ENCODE measurements at places on chromosomes 5 and 9.

DNA sequence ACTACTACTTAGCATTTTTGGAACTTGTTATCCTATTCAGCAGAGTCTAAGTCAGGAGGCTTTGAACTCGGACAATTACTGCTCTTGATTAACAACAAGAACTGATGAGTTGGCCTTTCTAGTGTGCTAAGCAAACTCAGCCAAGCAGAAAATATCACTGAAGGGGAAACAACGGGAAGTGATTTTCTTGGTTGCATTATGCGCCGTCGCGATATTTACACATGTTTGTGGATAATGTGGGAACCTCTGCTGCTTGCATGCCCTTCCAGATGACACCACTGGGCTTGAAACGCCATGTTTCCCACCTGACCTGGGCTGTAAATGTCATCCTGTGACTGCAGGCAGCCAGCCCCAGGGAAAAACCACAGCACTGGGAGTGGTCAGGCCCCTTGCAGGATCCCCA lies 205.5 kb downstream of the PAX5 start:
- DNase-seq = no peak

GRCh38 chr5:66757219-66757833 lies 161.1 kb downstream of the MAST4 start:
- no peak for DNase-seq

DNA sequence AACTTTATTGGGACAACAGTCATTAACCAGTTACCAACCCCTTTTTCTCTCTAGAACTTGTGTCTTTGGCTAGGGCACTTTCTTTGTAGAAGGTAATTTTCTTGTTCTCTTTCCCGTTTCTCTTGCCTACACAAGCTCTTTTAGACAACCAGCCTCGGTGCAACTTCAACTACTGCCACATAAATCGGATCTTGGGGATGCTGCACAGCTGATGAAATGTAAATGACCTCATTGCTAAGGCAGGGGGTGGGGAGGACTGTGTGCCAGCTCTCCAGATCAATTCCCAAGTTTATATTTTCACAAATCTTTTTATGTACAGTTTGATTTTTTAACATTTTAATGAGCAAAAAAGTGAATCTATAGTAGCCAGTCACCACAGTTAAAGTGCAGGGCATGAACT lies 157.6 kb downstream of the DENND1A start:
- DNase-seq = no peak

DNA sequence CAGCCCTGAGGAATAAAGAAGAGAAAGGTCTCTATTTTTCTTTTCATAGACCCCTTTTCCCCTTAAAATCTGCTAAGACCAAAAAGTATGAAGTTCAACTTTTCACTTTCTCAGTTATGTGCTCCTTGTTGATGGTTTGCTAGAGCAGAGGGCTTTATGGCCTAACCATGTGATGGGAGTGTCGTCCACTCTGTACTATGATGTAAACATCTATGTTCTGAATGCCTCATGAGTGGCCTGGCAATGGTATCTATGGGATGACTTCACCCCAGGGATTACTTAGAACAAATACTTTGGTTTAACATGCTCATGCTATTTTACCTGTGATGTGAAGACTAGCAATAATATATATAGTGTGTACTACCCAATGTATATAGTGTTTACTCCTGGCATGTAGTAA lies 43.7 kb upstream of the MIER3 start:
- DNase-seq = no peak

DNA sequence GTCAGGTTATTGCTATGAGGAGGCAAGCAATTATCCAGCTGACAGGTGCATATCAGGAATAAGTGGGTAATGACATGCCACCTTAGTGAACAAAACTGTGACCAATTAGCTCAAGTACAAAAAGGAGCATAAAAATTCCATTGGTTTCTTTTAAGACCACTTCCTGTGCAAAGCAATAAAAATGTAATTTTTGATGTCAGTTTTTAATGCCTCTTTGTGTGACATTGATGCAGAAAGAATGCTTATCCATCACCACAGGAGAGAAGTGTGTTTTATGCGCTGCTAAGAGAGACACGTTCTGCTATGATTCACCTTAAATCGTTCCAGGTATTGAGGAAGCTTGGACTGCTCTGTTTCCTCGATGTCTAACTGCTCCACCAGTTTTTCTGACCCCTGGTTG lies 96.7 kb downstream of the MRPS27 start:
- DNase-seq = no peak

DNA sequence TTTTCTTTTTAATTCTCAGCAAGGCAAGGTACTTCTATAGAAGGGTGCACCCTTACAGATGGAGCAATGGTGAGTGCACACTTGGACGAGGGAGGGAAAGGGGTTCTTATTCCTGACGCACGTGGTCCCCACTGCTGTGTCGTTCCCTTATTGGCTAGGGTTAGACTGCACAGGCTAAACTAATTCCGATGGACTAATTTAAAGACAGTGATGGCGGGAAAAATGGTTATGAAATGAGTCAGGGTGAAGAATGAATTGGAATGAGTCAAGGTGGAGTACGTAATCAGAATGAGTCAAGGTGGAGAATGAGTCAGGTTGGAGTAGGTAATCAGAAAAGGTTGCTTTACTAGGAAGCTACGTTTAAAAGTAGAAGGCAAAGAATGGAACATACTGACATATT lies 2.1 kb upstream of the HMGCS1 start:
- DNase-seq = no peak

DNA sequence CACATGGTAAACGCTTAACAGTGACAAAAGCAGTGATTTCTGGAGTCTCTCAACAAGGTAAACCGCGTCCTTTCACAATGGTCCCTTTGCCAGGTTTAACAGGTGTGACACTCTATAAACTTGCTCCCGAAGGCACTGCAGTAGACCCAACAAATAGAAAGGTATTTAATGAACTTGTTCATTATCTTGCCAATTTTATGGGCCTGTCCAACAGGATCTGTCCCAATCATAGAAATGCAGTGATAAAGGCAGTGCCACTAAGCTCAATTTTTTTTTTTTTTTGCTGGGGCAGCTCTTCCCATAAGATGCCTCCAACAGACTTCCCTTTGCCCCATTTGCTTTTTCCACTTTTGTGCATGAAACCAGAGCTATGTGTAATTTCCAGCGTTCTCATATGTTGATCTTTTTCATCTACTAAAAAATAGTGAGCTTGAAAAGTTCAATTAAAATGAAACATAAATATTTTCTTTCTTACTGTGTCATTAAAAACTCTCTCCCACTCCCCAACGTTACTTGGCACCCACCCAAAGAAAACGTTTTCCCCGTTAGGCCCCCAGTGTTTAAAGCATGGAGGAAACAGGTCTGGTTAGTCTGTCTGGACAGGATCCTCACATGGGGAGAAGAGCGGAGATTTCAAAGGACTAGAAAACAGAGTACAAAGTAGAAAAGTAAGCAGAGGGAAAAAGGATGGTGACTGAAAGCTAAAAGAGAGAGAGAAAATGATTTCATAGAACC lies 80.9 kb upstream of the SPATA31D4 start:
- no peak for DNase-seq

DNA sequence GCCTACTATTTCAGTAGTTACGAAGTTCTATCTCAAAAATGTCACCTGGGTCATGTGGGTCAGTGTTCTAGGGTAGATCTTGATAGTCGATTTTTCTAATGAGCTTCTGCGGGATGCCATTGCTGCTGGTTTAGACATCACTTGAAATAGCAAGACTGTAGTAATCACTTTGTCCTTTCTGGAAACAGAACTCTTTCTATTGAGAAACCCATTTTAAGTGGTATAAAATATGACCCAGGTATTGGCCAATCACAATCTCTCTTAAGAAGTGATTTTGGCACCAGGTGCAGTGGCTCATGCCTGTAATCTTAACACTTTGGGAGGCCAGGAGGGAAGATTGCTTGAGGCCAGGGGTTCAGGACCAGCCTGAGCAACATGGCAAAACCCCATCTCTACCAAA lies 17.6 kb downstream of the ARRDC3 start:
- no peak for DNase-seq

GRCh38 chr9:93459432-93459847 lies 6.1 kb upstream of the FAM120AOS start:
- DNase-seq = no peak

DNA sequence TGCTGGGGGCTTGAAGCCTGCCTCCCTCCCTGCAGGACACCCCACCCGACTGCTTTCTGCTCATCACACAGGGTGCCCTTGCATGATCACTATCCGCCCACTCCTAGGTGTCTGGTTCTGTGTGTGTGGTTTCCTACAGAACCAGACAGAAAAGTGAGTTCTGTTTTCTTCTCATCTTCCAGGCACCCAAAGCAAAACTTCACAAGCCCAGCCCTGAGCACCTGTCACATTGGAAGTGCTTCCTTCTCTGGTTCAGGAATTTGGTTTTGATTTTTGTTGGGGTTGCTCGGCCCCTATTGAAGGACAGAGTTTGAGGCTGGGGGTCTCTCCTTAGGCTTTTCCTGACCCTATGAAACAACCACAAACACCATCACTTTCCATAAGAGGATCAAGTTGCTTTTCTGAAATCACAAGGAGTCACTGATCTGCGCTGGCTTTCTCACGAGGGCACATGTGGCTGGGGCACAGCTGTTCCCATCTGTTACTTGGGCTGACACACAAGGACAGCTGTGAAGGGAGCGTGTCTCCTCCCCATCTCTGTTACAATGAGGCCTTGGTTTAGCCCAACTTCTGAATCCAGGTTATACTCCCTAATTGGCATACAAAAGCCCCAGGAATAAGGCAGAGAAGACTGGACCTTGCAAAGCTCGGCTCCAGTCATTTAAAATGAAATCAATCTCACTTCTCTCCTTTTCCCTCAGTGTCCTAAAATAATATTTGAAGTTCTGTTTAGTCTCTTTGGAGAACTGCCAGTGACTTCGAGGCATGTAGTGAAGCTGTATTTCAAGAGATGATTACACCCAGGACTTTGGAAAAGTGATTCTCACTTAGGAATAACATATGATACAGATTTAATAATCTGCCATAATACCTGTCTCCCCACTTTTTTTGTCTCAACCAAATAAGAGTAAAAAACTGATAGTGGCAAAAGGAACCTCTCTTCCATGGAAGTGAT lies 213.1 kb upstream of the GAS1 start:
- no peak for DNase-seq

GRCh38 chr5:126395198-126395597 lies 28.0 kb upstream of the GRAMD2B start:
- DNase-seq = no peak

Data from stimulated activated CD4-positive, alpha-beta T cell treated with anti-CD3 and anti-CD28 coated beads, TNF-alpha, amount 100 ng/mL, for 48 hours (primary cell).